Stimulated activated CD8-positive, alpha-beta memory T cell treated with anti-CD3 and anti-CD28 coated beads, Interleukin-7, amount 100 ng/mL, for 24 hours (primary cell): ENCODE measurements at places on chromosomes 1 and 21.

DNA sequence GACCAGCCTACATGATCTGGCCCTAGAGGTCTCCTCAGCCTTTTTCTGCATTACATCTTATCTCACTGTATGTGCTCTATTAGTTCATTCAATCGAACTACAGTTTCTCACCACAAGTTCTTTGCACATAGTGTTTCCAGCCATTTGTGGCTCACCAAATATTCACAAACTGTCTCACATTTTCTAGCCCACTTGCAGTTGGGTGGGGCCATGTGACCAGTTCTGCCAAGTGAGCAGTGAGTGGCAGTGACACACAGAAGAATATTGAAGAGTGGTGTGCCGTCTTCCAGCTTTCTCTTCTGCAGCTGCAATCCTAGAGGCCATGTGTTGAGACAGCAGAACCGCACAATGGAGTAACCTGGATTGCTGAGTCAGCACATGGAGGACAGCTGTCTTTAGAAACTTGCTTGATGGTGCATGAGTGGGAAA, 103.2 kb upstream of the ZNF644 start:
- DNase-seq = peak; percentile 9

GRCh38 chr1:230706020-230706699, 7.8 kb downstream of the AGT start:
- no peak for DNase-seq

DNA sequence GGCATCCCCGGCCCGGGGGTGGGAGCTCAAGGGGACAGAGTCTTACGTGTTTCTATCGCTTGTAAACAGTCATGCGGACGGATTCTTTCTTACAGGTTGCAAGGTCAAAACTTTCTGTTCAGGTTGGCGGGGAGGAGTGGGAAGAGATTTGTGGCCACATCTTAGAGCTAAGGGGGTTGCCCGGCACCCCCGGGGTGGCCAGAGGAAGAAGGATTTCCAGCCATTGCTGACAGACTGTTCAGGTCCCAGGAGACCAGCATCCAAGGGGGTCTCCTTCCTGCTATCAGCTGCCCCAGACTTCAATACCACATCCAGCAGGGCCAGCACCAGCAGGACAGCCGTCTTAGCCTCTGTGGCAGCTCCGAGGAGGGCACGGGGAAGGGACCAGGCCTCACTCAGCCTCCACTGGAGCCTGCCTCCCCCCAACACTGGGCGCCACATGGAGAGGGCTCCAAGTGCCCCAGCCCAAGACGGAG, 52.0 kb downstream of the KIF21B start:
- no peak for DNase-seq

DNA sequence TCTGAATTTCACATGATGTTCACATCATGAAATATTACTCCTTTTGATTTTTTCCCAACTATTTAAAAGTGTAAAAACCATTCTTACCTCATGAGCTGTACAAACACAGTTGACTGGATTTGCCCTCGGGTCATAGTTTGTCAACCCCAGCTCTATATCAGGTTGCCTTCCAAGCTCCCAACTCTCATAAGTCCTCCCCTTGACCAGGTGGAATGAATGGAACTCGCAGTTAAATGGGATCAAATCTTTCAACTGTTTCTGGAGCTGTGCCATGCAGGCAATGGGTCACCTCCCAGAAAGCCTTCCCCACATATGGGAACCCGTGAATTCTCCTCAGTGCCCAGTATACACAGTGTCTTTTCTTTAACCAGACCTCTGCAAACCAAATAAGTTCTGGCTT, 169.8 kb upstream of the FOXD3 start:
- no peak for DNase-seq

GRCh38 chr1:234000557-234001041, 96.1 kb downstream of the SLC35F3 start:
- DNase-seq = no peak

DNA sequence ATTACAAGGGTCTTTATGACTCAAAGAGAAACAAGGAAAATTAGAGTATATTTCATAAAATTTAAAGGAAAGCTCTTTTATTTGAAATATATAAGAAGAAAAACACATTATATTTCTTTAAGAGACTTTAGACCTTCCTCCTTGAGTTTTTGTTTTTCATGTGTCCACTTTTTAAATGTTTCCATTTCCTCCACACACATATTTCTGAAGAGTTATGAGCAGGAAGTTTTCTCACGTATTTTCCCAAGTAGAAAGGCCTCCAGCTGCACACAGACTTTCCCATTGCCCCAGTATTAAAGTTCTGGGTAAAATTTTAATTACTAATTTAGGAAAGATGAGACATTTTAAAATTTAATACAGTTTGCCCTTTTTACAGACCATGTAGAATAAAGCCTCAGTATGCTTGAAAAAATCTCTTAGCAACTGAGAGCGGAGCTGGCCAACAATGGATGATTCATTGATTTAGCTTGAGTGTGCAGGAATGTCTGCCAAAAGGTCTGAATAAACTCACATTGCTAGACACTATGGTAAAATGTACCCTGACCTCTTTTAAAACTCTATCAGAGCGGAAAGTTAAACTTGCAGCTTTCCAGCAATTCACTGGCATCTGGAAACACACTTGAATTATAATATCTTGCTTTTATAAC, 57.9 kb downstream of the DDAH1 start:
- DNase-seq = no peak

DNA sequence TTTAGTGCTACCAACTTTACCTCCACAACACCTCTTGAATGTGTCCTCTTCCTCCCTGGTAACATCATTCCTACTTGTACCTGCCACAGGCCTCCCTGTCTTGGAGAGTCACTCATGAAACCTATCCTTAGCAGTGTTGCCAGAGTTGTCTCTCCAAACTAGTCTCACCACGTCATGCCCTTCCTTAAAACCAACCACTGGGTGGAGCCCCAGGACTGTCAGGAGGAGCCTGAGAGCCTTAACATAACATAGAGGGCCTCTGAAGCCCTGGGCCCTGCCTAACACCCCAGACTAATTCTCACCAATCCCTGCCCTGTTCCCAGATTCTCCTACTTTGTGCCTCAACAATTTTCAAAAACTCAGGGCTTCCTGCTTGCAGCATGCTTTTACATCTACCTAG, 65.3 kb downstream of the ZNF697 start:
- no peak for DNase-seq

DNA sequence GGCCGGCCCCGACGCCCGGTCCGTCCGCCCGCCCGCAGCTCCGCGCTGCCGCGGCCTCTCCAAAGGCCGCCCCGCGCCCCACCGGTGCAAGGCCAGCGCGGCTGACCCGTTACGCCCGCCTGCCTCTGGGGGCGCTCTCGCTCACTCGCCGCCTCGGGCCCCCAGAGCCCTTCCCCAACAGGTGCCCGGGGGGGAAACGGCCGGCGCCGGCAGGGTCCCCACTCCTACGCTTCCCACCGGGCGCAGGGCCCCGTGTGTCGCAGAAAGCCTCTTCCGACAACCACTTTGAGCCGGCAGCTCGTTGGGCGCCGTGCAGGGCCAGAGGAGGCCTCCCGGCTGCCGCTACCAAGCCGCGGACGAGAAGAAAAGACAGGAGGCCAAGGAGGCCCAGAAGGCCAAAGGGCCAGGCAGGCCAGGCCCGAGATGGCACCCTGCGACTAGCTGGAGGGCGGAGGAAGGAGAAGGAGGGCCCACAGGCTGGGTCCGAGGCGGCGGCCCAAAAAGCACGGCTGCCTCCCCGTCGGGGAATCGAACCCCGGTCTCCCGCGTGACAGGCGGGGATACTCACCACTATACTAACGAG, 64.9 kb upstream of the FCGR2A start:
- DNase-seq = peak; percentile 41

DNA sequence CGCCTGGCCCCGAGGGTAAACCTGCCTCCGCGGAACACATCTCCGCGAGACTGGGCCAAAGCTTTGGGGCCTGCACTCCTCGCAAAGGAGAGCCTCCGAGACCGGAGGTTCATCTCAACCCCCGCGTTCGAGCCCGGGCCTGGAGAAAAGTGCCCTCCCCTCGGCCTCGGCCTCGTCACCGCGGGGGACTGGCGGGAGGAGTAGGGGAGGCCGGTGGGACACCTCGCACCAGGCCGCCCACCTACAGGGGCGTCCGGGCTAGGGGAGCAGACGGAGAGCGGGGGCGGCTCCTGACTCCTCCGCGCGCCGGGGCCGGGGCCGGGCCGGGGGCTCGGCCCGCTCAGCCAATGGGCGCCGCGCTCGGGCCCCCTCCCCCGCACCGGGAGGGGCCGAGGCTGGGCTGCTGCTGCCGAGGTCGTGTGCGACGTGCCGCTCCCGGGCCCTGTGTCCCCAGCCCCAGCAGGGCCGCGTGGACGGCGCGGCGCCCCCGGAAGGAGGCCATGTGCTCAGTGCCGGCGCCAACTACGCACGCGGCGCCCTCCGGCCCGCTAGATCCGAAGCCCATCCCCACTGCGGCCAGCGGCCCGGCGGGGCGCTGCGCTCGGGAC, 684 bp downstream of the SLC2A1 start:
- DNase-seq = peak; percentile 26

GRCh38 chr1:5680600-5680999, 311.6 kb downstream of the NPHP4 start:
- no peak for DNase-seq

- no peak for DNase-seq
Observed at GRCh38 chr1:17676387-17677060, 78.6 kb upstream of the ACTL8 start.

- no peak for DNase-seq
Observed at GRCh38 chr1:53459321-53460175, at the start of gene DMRTB1. Gene DMRTB1, plus strand, starts transcription at chr1:53459399. Its CDS starts 55 bp downstream, at chr1:53459454.

DNA sequence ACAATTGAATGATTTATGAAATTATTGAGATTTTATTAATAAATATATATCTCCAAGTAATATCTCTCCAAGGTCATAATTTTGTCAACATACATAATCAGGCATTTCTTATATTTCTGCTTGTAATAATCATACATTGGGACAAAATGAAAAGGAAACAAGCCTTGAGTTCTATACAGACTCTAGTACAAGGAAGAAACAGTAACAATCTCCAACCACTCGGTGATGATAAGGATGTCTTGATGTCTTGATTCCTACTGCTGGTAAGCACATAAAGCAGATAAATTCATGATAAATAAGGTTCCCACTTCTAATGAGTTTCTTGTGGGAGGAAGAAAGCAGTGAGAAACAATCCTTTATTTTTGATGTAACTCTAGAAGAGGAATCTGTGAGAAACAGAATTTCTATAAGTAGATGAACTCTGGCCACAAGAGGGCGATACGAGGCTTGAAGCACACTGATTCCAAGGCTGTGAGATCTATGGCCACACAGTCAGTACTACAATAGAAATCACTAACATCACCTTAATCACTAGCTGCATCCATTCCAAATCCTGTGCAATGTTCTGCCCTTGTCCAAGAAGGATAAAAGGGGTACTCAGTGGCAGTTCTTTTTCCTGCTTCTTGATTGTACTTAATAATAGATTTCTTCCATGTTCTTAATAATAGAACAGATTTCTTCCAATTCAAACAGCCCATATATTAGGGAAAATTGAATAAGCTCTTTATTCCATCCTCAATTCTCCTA, 41.4 kb upstream of the LRRC8B start:
- DNase-seq = peak; percentile 59

DNA sequence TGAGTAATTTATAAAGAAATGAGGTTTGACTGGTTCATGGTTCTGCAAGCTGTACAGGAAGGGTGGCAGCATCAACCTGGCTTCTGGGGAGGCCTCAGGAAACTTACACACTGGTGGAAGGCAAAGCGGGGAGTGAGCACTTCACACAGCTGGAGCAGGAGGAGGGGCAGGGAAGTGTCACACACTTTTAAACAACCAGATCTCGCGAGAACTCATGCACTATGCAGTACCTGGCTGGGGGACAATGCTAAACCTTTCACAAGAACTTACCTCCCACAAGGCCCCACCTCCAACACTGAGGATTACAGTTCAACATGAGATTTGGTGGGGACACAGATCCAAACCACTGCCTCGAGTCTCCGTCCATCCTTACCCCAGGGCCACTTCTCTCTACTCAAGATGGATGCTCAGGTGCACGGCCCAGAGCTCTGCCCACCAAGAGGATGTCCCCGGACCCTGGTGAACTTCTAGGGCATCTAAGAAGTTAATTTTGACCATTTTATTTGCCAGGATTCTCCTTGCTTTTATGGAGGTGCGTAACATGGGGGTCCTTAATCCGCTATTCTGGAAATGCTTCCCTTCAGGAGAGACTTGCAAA, 22.7 kb upstream of the ACTRT2 start:
- no peak for DNase-seq

GRCh38 chr1:200299571-200299970, 110.3 kb downstream of the ZNF281 start:
- DNase-seq = no peak

GRCh38 chr1:78540048-78540447, 49.3 kb downstream of the PTGFR start:
- no peak for DNase-seq

GRCh38 chr1:41764656-41765055, 154.1 kb downstream of the HIVEP3 start:
- no peak for DNase-seq

DNA sequence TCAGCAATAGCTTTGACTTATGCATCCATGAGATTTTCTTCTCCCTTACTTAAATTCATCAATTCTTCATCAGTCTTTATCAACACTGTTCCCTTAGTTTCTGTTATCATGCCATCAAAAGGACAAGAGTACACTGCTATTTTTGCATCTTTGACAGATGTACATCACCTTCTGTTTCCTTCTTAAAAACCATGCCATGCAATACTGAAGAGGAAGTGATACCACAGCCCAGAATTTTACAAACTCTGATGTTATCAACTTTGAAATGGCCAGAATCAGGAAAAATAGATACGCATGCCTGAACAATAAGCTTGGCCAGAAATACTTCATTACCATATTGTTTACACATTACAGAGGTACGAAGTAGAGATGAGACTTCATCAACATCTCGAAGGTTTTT, 21.1 kb downstream of the FMO5 start:
- no peak for DNase-seq

DNA sequence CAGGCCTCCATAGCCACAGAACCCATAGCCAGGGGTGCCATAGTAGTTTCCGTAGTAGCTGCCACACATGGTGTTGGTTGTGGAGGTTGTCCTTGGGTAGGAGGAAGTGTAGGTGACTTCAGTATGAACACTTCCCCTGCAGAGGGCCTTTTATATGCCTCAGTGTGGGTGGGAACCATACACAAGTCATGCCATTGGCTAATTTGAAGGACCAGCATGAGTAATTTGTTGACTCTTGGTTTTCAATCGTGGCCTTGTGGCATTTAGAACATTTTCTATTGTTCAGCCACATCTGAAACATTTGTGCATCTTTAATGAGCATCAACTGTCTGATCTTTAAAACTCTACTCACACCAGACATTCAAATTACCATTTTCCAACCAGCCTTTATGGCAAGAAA, at the start of gene KRTAP6-1:
Gene KRTAP6-1, minus strand, starts transcription at position 95 of the 400 bp plus-strand sequence. Its CDS starts 26 bp downstream, at position 69.
- DNase-seq = no peak
